ENCODE measurements at places on chromosomes 1 and 21.

- H3K4me3 ChIP-seq, result no peak overlapping the region
- H3K4me1 ChIP-seq, result no peaks in the 10 kb centered on the region
- DNase-seq, result no peak
Measured at GRCh38 chr1:168190403-168190802, 11.6 kb downstream of the TIPRL start.

GRCh38 chr1:216702170-216702569, 21.1 kb downstream of the ESRRG start:
- no peak overlapping the region for H3K4me3 ChIP-seq
- H3K36me3 ChIP-seq, result no peaks in the 10 kb centered on the region
- H3K27ac ChIP-seq, result no peak overlapping the region
- no peak for DNase-seq

DNA sequence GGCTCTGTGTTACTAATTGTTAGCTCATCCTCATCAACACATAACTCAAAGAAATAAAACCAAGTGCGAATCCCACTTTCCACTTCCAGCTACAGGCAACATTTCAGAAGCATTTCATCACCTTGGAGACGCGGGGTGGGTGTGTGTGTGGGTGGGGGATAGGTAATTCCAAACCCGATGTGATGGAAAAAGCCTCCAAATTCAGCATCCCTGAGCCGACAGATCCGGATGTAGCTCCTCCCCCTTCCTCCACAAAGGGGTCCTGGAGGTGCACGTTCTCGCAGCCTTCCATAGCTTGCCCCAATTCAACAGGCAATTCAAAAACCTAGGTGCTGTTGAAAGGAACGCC, 486 bp downstream of the HSPA13 start:
- DNase-seq, result no peak
- no peaks in the 10 kb centered on the region for H3K27me3 ChIP-seq
- H3K4me1 ChIP-seq, result peaks cover 29% of the 10 kb centered on the region
- peak overlapping the region; percentile 70 for H3K4me3 ChIP-seq
- H3K36me3 ChIP-seq, result no peaks in the 10 kb centered on the region

GRCh38 chr1:155261493-155261851, 688 bp downstream of the SCAMP3 start:
- peak overlapping the region; percentile 70 for H3K27ac ChIP-seq
- no peaks in the 10 kb centered on the region for H3K27me3 ChIP-seq
- H3K4me3 ChIP-seq, result peak overlapping the region; percentile 67
- DNase-seq, result no peak
- H3K4me1 ChIP-seq, result peaks cover 26% of the 10 kb centered on the region

- H3K4me3 ChIP-seq, result no peak overlapping the region
- H3K27me3 ChIP-seq, result no peaks in the 10 kb centered on the region
- no peak for DNase-seq
- H3K4me1 ChIP-seq, result no peaks in the 10 kb centered on the region
- no peaks in the 10 kb centered on the region for H3K36me3 ChIP-seq
- no peak overlapping the region for H3K27ac ChIP-seq
Measured at GRCh38 chr1:62425041-62425440, 11.8 kb upstream of the USP1 start.

DNA sequence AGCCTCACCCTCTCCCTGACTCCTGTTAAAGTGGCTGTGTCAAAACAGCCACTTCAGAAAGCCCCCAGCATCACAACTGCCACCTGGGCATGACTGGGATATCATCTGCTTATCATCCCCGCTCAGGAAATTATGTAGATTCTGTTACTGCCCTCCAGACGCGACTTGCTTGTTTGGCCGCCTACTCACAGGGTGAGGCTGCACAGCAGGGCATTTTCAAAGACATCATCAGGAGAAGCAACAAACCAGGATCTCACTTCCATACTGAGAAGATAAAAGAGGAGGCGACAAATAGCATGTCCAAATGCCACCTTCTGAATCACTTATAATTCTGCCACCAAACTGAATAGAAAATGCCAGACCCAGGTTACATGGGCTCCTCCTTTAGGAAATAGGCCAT, 94.8 kb downstream of the MIS18A start:
- H3K4me3 ChIP-seq, result no peak overlapping the region
- H3K27ac ChIP-seq, result no peak overlapping the region
- H3K4me1 ChIP-seq, result no peaks in the 10 kb centered on the region
- no peak for DNase-seq
- no peaks in the 10 kb centered on the region for H3K36me3 ChIP-seq

DNA sequence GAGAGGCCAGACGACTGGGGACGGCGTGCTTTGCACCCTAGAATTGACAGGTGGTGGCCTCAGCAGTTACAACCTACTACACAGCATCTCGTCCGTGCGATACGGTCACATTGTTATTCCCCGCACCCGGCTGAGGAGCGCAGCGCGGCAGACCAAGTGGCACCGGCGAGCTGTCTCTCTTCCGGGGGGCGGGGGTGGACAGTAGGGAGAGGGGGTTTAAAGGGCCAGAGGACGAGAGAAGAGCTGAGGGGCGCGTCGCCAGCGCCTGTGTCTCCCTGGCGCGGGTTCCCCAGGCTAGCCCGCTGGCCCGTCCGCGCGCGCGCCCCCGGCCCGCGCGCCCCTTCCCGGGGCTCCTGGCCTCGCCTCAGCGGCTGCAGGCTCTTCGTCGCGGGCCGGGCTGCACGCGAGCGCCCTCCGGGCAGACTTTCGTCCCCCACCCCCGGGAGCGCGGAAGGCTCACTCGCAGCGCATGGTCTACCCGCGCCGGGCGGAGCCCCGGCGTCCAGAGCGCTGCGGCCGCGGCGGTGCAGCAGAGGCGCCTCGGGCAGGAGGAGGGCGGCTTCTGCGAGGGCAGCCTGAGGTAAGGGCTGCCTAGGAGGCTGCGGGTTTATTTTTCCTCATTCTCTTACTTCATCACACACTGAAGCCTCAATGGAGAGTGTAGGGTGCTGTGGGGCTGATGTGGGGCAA, at the start of gene PDE4B:
TSS of gene PDE4B (plus strand) at position 227 of the 690 bp plus-strand sequence.
- peak within 1 kb of the TSS; percentile 20 for H3K27ac ChIP-seq
- DNase-seq, result no peak
- peaks cover 11% of the 10 kb centered on the region for H3K4me1 ChIP-seq

- peak overlapping the region; percentile 67 for H3K27ac ChIP-seq
- H3K4me3 ChIP-seq, result no peak overlapping the region
- peaks cover 76% of the 10 kb centered on the region for H3K4me1 ChIP-seq
- H3K27me3 ChIP-seq, result no peaks in the 10 kb centered on the region
- H3K36me3 ChIP-seq, result no peaks in the 10 kb centered on the region
- peak; percentile 99 for DNase-seq
Measured at GRCh38 chr1:61448914-61449313, 276.0 kb downstream of the TM2D1 start.

- H3K4me1 ChIP-seq, result no peaks in the 10 kb centered on the region
- no peak for DNase-seq
- H3K4me3 ChIP-seq, result no peak overlapping the region
- peaks cover 23% of the 10 kb centered on the region for H3K36me3 ChIP-seq
Measured at GRCh38 chr1:94463765-94464330, 45.7 kb downstream of the ABCD3 start.

- H3K4me1 ChIP-seq, result peaks cover 11% of the 10 kb centered on the region
- H3K36me3 ChIP-seq, result no peaks in the 10 kb centered on the region
- no peak overlapping the region for H3K4me3 ChIP-seq
- DNase-seq, result no peak
- H3K27ac ChIP-seq, result no peak overlapping the region
- H3K27me3 ChIP-seq, result no peaks in the 10 kb centered on the region
Measured at GRCh38 chr1:215605011-215605621, 38.0 kb downstream of the KCTD3 start.

DNA sequence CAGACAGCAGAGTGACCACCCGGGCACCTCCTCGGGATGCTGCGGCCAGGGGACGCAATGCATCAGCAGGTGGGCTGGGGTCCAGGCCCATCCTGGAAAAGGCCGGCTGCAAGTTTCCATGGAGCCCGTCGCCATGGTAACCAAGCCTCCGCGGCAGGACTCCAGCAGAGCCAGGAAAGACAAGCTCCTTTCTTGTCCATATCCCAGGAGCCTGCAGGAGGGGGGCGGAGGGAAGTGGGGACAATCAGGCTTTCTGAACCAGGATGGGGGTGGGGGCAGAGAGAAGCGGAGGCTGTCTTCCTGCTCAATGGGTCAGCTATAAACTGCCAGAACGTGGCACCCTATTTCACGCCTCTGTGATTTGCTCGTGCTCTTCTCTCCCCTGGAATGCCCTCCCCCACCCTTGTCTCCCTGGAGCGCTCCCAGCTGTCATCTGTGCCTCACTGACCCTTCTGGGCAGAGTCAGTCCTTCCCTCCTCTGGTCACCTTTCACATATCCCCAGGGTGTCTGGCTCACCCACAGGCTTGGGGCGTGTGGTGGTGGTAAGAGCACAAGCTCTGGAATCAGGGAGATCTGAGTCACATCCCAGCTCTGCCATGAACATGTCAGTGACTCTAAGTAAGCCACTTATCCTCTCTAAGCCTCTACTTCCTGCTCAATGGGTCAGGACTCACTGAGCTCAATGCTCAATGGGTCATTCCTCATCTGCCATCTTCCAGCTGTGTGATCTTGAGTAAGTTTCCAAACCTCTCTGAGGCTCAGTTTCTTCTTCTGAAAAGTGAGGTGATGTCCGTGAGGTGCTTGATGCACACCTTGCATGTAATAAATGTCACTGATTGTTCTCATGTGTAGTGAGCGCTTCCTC, 58.9 kb upstream of the LAPTM5 start:
- no peaks in the 10 kb centered on the region for H3K36me3 ChIP-seq
- no peak for DNase-seq
- no peak overlapping the region for H3K4me3 ChIP-seq
- peaks cover 8% of the 10 kb centered on the region for H3K4me1 ChIP-seq
- H3K27me3 ChIP-seq, result no peaks in the 10 kb centered on the region

DNA sequence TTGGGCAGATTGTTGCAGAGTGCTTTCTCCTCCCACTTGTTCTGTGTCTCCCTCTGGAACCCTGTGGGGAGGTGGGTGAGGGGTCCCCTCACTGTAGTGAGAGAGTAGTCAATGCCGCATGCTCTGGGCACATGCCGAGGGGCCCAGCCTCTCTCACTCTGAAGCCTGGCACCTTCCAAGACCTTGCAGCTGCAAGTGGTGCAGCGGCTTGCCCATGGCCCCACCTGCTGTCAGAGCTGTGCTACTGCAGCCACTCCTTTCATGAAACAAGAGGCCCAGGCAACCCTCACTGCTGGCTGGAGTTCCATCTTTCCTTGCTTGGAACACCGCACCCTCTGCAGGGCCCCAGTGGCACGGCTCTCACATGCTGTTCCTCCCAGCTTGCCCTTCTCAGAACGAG, 58.4 kb upstream of the COL6A1 start:
- no peaks in the 10 kb centered on the region for H3K4me1 ChIP-seq
- no peaks in the 10 kb centered on the region for H3K36me3 ChIP-seq
- H3K27me3 ChIP-seq, result no peaks in the 10 kb centered on the region
- DNase-seq, result no peak

DNA sequence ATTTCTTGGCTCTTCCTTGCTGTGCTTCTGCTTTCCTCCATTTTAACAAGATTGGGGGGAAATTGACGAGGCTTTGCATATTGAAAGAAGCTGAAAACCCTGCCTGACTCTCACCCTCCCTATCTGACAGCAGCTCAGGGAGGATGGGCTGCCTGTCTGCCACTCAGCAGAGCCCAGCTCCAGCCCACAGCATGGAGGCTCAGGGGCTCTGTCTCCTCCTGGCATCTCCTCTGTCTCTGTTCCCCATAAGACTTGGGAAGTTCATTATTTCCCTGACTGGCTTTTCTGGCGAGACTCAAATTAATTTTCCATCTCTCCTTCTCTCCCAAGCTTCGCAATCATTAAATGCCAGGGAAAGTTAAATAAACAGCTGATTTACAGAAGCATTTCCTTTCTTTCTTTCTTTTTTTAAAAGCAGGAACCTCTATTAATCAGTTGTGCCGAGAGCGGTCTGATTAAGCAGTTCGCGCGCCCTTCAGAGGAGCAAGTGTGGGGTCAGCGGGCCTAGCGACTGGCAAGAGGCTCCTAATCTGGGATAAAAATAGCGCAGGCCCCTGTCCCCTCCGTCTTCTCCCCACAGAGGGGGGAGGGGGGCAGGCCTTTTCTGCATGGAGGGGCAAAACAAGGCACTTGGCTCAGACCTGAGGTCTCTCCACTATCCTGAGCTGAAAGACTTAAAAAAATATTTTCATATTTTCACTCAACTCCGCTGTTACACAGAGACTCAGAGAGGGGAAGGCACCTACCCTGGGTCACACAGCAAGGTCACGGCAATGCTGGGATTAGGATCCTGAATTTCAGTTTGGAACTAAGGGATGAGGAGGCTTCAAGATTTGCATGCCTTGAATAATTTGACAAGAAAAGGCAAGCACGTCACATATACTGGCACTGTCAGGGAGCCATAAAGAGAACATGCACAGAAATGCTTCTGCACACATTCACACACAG, 170.4 kb downstream of the ACTL8 start:
- H3K27ac ChIP-seq, result no peak overlapping the region
- no peaks in the 10 kb centered on the region for H3K36me3 ChIP-seq
- DNase-seq, result no peak

DNA sequence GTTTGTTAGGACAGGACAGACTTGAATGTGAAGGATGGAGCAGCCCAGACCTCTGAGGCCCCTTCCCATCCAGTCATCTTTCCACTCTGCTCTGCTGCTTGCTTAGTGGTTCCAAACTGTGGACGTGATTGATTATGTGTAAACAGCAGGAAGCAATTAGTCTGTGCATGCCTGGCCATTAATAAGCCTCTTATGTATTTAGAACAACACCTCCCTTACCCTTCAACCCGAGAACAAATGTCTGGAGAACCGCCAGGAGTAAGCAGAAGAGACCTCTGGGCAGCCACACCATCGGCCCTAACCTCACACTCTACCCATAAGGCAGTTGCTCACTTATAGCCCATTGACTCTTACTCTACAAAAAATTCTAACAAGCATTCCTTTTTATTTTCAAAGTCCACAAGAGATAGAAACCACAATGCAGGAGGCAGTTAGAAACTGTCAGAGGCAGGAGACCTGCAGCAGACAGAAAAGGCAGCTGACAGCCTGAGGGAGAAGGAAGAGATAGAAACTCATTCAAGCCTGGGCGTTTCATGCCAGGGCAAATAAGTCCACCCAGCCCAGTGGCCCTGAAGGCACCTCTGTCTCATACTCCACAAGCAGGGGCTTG, 5.8 kb upstream of the EPHA8 start:
- H3K36me3 ChIP-seq, result no peaks in the 10 kb centered on the region
- no peak overlapping the region for H3K4me3 ChIP-seq
- no peak overlapping the region for H3K27ac ChIP-seq
- no peak for DNase-seq

- H3K4me1 ChIP-seq, result no peaks in the 10 kb centered on the region
- H3K36me3 ChIP-seq, result no peaks in the 10 kb centered on the region
- no peak for DNase-seq
- no peaks in the 10 kb centered on the region for H3K27me3 ChIP-seq
Measured at GRCh38 chr1:198601936-198602889, 36.6 kb upstream of the PTPRC start.

DNA sequence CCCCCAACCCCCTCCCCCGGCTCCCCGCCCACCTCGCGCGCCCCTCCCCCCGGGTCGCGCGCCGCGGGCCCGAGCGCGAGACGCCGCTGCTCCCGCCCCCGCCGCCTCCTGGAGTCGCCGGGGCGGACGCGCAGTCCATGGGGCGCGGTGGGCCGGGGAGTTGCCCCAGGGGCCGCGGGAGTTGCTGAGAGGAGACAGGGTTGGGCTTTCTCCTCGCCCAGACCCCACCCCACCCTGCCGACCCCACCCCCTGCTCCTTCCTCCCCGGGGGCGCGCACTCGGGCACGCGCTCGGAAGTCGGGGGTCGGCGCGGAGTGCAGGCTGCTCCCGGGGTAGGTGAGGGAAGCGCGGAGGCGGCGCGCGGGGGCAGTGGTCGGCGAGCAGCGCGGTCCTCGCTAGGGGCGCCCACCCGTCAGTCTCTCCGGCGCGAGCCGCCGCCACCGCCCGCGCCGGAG, at the start of gene LAMC1:
TSS of gene LAMC1 (plus strand) at position 275 of the 455 bp plus-strand sequence. CDS start 297 bp downstream, outside the sequence.
- peaks cover 27% of the 10 kb centered on the region for H3K4me1 ChIP-seq
- peak within 1 kb of the TSS; percentile 83 for H3K4me3 ChIP-seq
- DNase-seq, result no peak
